CD4-positive, alpha-beta T cell treated with Interleukin-17A for 4 hours (primary cell): ENCODE measurements at places on chromosomes 4 and X.

DNA sequence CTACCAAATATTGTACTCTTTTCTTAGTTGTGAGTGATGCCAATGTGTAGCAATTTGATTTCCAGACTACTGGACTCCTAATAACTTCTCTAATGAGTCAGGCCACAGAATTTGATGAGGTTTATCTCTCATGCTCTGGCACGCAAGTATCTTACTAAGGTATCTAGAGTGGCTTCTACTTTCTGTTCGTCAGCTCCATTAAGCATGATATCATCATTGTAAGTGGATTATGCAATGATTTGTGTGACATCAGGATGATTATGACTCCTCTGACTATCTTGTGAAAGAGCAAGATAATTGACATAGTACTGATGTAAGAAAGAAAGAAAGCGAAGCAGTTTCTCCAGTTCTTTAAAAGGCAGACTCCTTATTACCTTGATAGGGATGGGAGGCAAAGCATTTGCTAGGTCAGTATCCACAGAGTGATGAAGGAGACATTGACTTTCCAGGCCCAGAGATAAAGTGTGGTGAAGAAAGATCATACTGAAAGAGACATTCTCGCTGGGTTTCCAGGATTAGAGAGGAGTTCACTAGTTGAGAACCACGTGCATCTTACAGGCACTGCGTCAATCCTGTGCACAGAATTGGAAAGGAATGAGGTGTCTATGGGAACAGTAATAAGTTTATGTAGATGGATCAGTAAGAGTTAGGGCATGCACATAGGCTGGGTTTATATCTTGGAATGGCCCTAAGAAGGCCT lies 161.9 kb upstream of the STK26 start:
- no peak for DNase-seq

GRCh38 chrX:78624426-78624825 lies 34.7 kb downstream of the RTL3 start:
- no peak for DNase-seq

DNA sequence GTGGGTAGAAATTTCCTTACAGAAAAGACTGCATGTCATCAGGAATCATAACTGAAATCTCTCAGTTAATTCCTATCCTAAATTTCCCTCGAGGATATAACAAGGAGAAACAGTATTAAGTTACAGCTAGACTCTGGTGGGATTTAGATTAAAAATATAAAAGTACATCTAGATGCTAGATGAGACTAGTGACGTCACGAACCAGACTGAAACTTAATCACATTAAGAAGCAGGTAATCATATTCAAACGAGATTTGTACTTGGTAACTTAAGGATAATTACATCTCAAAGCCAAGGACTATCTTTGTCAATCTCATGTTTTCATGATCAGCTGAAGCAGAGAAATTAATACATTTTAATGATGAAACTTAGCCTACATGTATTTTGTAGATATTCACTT lies 130.6 kb downstream of the MTNR1A start:
- no peak for DNase-seq

- DNase-seq, result no peak
These were observed 115.1 kb downstream of the NDST4 start for GRCh38 chr4:114998316-114998715.

GRCh38 chr4:85544751-85545150 lies 69.8 kb downstream of the ARHGAP24 start:
- DNase-seq, result no peak

DNA sequence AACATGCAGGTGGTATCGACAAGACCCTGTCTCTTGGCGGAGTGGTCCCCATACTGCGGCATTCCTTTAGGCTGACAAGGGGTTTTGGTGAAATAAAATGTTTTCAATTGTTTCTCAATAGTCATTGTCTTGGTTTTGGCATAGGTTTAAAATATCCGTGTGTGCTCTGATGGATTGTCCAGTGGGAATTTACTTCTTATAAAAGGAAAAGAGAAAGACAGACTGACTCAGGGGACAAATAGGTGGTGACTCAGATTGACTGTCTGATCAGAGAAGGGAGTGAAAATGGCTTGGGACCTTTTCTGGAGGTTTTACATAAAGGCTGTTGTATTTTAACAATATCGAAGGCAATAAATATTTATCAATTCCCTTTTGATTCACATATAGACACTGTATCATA lies 129.8 kb downstream of the SORBS2 start:
- no peak for DNase-seq

GRCh38 chr4:153519687-153520086 lies 53.5 kb downstream of the TMEM131L start:
- DNase-seq, result no peak
